CD4-positive, alpha-beta T cell treated with Interleukin-15 for 4 hours (primary cell): ENCODE measurements at places on chromosomes 1 and 21.

- DNase-seq: no peak
Observed at GRCh38 chr1:32335535-32335789, 571 bp downstream of the MARCKSL1 start.

- no peak for DNase-seq
Observed at GRCh38 chr21:36551321-36551720, 71.4 kb upstream of the CLDN14 start.

GRCh38 chr1:112318698-112319370, 77.2 kb upstream of the CTTNBP2NL start:
- DNase-seq: no peak

- no peak for DNase-seq
Observed at GRCh38 chr1:44812822-44813543, 4.7 kb downstream of the BTBD19 start.

GRCh38 chr1:190098756-190099155, 378.9 kb downstream of the BRINP3 start:
- no peak for DNase-seq

GRCh38 chr1:108881369-108881768, 4.6 kb downstream of the GPSM2 start:
- no peak for DNase-seq

GRCh38 chr1:65359888-65360287, 50.5 kb downstream of the DNAJC6 start:
- DNase-seq: no peak

GRCh38 chr1:55194851-55195250, 20.3 kb downstream of the USP24 start:
- no peak for DNase-seq

DNA sequence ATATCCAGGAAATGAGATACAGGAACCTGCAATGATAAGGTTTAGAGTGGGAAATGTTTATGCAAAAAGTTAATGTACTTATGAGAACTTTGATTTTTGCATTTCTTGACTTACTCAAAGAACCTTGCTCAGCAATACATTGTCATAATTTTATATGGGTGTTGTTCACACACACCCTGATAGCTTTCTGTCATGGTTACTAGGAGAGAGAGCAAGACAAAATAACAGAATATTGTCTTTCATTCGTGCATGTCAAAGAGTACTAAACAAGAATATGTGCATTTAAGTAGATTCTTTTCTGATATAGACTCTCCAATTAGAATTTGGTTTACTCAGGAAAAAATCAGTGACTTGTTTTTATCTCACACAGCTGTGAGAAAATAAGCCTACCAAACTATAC, 27.5 kb upstream of the KCNA3 start:
- DNase-seq: no peak

DNA sequence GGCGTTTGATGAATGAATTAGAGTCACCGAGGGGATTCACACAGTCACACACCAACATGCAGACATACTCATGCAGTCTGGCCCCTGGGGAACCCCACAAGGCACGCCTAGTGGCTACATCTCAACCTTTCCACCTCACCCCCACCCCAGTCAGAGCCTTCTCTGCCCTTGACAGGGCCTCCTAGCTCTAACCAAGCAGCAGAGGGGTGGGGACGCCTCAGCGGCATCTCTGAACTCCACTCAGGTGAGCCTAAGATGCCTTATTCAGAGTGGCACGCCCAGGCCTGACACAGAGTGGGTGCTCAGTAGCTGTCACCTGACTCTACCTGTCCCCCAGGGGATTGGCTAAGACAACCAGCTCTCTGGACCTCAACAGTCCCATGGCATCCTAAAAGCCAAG, 3.7 kb upstream of the SDC3 start:
- no peak for DNase-seq

GRCh38 chr21:28943631-28944030, 49.0 kb downstream of the LTN1 start:
- no peak for DNase-seq

DNA sequence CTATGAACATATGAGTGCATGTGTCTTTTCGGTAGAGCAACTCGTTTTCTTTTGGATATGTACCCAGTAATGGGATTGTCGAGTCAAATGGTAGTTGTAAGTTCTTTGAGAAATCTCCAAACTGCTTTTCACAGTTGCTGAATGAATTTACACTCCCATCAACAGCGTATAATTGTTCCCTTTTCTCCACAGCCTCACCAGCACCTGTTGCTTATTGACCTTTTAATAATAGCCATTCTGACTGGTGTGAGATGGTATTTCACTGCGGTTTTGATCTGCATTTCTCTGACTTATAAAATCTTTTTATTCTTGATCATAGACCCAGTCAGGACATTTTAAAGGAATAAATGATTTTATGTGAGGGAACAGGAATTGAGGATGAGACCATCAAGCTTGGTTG, 165.0 kb upstream of the KCTD3 start:
- no peak for DNase-seq

GRCh38 chr1:201666645-201667044, 127.7 kb downstream of the NAV1 start:
- DNase-seq: no peak

GRCh38 chr1:175207971-175208370, 15.4 kb upstream of the KIAA0040 start:
- DNase-seq: no peak

GRCh38 chr1:46153732-46154131, 21.2 kb upstream of the TSPAN1 start:
- no peak for DNase-seq

DNA sequence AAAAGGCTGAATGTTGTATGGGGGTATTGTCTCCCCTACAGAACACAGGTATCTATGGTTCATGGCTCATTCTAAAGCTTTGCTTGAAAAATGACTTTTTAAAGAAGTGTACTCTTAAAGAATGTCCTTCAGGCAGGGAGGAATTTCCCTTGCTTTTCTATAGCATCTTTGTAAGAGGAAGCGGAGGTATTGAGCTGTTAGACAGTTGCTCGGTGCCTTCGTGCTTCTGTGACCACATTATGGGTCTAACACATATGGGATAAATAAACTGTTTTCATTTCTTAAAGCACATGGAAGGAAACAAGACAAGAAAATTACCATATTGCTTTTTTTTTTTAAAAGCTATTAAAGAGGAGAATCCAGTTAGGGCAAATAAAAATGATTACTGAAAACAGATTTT, 182.9 kb downstream of the NTNG1 start:
- no peak for DNase-seq

GRCh38 chr1:207463021-207463420, 8.9 kb downstream of the CR2 start:
- no peak for DNase-seq

- DNase-seq: no peak
Observed at GRCh38 chr1:54363925-54364324, 42.3 kb downstream of the SSBP3 start.

- DNase-seq: no peak
Observed at GRCh38 chr21:26421724-26422123, 151.4 kb downstream of the CYYR1 start.

GRCh38 chr1:41382480-41383090, 21.4 kb downstream of the FOXO6 start:
- no peak for DNase-seq

DNA sequence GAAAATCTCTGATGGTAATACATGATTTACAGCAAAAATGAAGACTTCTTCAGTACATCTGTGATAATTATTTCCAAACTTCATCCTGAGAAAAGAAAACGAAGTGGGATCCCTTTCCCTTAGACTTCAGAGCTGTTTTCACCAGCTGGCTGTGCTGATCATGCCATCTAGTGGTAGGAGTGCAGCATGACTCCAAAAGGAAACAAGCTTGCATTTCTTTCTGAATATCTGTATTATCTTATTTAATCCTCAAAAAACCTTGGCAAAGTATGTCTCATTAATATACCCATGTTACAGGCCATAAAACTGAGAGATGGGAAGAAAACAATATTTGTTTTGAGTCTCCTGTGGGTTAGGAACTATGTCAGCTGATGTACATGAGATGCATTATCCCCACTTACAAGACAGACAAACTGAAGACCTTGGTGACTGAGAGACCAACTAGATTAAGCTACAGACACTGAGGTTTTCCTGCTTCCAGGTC, 9.8 kb upstream of the GJA8 start:
- DNase-seq: peak; percentile 56

- no peak for DNase-seq
Observed at GRCh38 chr1:117416546-117417125, 49.4 kb downstream of the MAN1A2 start.

DNA sequence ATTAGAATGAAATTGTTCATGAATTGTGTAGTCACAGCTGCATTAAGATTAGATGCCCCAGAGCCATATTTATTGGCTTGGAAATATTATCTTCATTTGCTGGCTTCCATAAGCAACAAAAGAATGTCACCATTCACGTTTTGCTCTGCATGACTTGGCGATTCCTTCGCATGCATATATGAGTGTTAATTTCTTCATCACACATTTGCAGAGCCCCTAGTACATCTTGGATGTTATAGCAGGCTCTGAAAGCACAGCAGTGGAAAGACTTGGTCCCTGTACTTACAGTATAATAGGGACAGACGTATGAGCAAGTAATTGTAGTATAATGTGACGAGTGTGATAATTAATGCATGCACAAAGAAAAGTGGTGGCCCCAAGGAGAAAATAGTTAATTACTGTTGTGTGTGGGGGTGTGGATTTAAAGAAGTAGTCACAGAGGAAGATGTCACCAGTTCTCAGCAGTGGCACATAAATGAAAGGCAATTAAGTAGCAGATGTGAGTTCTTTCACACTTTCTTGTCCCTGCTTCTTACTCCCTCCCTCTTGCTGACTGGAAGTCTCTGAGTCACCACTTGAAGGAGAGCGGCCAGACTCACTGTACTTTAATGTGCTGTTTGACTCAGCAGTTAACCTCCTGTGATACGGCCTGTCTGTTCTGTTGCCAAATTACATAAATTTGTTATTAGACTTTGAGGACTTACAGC, 21.0 kb downstream of the S100A10 start:
- peak; percentile 71 for DNase-seq
